ENCODE measurements at places on chromosomes 16 and 17.

GRCh38 chr17:37672548-37673078, 29.4 kb upstream of the DDX52 start:
- peak; percentile 19 for DNase-seq

DNA sequence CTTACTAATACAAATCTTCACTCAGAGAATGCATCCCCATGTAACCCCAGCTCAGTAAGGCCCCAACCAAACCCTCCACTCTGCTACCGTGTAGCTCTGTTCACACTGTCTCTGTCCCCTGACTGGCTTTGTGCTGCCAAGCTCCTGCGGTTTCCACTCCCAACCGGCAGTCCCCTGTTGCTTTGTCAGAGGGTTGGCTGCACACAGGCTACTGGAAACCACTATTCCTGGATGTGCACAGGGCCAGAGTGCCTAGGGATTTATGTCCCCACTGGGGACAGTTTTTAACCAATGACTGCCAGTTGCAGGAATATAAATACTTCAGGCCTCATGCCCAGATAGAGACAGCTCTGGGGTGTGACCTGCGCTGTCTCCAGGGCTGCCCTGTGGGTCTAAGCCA, 157.1 kb upstream of the C16orf82 start:
- no peak for DNase-seq

DNA sequence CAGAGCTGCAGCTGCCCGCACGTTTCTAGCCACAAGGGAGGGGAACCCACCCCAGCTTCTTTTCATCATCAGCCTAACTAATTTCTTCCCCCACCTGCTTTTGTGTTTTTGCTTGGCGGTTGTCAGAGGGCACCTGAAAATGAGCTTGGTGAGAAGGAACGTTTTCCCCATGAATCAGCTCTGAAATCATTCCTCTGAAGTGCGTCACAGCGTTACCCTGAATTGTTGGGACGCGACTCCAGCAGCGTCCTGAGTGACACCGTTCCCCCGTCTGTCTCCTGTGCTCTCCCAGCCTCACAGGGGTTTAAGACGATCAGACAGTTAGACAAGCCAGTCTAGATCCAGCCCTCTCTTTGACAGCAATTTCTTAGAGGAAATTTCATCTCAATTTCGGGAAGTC, 722.9 kb upstream of the EEF2KMT start:
- no peak for DNase-seq

DNA sequence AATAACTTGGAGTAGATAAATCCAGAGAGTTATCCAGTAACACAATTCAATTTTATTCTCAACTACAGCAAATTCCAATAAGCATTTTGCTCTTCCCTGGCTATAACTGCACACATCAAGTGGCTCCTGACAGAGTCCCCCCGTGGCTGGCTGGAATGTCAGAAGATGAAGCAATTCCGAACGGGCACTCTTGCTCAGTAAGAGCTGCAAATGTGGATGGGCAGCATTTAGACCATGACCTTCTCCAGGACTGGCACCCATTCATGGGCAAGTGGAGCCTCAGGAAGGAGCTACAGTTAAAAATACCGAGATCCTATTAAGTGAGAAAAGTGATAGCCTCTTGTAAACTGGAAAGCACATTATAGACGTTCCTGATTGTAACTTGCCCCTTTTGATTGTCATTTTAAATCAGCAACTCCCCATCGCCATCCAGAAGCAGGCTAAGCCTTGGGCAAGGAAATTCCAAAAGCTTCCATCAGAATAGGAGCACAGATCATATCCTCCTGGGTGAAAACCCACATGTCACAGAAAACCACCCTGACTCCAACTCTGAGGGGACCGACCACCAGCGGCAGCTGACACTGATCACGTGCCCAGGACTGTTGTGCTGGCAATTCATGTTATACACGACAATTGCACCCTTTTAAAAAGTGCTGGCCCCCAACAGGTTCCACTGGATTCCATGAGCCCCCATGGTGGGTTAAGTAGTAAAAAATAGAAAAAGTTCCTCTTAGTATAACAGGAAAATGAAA, 7.1 kb downstream of the UBE2O start:
- no peak for DNase-seq

GRCh38 chr17:21418446-21419298, 42.5 kb downstream of the KCNJ12 start:
- no peak for DNase-seq

DNA sequence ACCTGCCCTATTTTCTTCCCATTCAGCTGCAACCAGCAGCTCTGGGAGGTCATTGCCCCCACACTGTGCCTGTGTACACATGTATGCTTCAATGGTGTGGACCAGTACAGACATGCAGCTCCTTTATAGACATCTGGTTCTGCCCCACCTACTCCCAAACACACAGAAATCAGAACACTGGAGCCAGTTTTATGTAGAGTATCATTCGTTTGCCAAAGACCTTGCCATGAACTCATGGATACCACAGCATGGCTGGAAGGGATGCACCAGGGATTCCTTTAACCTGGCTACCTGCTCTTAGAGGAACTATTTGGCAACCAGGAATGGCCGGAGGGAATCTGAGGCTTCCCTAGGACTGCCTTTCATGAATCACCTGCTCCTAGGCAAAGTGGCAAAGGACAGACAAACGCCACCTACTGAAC, 60.4 kb downstream of the ZFHX3 start:
- DNase-seq = no peak

DNA sequence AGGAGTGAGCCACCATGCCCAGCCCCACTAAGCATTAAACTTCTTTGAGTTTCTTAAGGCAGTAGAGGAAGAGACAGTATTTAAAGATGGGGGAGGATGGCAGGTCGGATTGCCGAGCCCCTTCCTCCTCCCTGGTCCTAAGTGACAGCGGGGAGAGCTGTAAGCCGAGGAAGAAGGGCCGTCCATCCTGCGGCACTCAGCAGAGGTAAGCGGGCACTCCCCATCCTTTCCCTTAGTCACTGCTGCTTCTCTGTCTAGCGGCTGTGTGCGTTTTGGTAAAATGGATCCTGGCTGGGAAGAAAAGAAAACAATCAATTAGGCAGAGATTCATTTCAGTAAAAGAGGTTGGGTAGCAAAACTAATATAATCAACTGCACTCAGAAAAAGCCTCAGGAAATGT, 13.9 kb downstream of the DNAAF1 start:
- no peak for DNase-seq

DNA sequence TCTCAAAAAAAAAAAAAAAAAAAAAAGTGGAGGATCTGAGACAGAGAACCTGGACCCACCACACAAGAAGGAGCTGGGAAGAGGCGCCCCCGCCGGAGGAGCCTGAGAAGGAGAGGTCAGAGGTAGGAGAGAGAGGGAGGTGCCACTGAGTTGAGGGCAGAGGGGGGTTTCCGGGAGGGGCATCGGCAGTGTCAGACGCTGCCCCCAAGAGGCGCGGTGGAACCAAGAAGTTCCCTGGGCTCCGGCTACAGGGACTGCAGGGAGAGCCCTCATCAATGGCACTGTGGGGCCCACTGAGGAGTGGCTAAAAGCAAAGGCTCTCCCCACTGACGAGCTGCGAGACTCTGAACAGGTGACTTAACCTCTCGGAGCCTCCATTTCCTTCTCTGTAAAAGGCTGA, 4.2 kb downstream of the CCDC42 start:
- DNase-seq = no peak

GRCh38 chr16:67506468-67506867, 22.2 kb upstream of the RIPOR1 start:
- no peak for DNase-seq

DNA sequence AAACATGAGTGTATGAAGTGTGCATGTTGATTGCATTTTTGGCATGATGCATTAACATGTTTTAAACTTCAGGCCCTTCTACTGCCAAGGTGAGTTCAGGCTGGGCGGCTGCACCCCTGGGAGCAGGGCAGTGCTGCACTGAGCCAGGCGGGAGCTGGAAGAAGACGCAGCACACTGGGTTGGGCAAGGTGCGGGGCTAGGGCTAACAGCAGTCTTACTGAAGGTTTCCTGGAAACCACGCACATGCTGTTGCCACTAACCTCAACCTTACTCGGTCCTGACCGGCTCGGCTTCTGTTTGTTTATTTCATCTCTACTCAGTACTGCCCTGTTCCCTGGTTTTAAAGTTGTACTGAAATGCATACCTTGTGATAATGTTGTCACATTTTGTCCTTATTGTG, 61.0 kb downstream of the MAP2K4 start:
- no peak for DNase-seq

GRCh38 chr16:64339052-64339770, 782.7 kb downstream of the CDH11 start:
- DNase-seq = peak; percentile 92

DNA sequence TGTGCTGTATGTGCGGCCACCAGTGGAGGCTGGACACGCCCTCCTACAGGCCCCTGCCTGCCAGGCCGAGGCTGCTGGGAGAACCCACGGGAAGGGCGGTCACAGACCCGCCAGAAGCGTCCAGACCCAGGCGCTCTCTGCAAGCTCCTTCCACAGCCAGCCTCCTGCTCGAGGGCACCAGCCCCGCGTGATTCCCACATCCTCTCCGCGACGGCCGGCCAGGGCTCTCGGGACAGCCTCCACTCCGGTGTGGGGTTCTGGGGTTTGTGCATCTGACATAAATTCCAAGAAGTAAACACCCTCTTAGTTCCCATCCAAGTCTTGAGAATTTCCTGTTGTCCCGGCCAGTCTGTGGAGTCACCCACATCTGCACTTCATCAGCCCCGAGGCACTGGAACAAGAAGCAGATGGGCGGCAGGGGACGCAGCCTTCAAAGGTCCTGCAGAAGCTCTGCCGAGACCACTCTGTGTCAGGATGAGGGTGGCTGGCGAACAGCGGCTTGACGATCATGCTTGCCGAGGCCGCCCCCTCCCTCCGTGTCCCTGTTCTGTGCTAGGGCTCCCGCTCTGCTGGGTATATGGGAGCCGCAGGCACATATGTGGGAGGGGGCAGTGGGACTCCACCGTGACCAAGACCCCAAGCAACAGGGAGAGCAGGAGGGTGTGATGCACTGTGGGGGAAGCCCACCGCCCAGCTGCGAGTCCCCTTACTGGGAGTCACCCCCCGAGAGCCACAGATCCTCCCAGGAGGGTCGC, 2.4 kb upstream of the TMEM204 start:
- DNase-seq = peak; percentile 90

DNA sequence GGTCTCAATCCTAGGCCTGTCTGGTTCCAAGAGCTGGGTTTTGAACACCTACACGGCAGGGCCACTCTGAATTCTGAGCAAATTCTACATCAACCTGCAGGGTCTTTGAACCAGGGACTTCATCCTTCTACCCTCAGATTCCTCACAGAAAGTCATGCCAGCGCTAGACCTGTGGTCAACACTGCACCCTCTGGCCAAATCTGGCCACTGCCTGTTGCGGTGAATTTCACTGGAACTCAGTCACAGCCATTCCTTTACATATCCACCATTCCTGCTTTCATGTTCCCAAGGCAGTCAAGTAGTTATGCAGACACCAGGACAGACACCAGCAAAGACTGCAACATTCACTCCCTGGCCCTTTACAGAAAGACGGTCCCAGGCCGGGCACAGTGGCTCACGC, 144.6 kb downstream of the C16orf95 start:
- no peak for DNase-seq

DNA sequence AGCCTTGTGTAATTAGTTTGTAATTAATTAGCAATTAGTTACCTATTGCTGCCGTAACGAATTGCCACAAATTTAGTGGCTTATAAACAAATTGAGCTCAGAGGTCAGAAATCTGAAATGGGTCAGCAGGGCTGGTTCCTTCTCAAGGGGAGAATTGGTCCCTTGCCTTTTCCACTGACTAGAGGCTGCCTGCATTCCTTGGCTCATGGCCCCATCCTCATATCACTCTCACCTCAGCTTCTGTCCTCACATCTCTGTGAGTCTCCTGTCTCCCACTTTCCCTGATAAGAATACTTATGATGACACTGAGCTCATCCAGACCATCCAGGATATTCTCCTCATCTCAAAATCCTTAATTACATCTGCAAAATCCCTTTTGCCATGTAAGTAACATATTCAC, 31.0 kb upstream of the NGFR start:
- DNase-seq = no peak

GRCh38 chr17:79587421-79587820, 23.4 kb downstream of the RBFOX3 start:
- no peak for DNase-seq

DNA sequence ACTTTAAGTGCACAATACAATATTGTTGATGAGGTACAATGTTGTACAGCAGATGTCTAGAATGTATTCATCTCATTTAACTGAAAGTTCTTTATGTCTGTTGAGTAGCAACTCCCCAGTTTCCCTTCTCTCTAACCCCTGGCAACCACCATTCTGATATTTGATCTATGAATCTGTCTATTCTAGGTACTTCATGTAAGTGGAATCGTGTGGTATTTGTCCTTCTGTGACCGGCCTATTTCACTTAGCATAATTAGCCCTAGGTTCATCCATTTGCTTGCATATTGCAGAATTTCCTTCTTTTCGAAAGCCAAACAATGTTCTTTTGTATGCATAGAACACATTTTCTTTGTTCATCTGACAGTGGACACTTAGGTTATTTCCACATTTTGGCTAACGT, 10.8 kb downstream of the RGS9 start:
- DNase-seq = no peak

GRCh38 chr16:20147091-20147490, 73.4 kb upstream of the GPR139 start:
- no peak for DNase-seq

DNA sequence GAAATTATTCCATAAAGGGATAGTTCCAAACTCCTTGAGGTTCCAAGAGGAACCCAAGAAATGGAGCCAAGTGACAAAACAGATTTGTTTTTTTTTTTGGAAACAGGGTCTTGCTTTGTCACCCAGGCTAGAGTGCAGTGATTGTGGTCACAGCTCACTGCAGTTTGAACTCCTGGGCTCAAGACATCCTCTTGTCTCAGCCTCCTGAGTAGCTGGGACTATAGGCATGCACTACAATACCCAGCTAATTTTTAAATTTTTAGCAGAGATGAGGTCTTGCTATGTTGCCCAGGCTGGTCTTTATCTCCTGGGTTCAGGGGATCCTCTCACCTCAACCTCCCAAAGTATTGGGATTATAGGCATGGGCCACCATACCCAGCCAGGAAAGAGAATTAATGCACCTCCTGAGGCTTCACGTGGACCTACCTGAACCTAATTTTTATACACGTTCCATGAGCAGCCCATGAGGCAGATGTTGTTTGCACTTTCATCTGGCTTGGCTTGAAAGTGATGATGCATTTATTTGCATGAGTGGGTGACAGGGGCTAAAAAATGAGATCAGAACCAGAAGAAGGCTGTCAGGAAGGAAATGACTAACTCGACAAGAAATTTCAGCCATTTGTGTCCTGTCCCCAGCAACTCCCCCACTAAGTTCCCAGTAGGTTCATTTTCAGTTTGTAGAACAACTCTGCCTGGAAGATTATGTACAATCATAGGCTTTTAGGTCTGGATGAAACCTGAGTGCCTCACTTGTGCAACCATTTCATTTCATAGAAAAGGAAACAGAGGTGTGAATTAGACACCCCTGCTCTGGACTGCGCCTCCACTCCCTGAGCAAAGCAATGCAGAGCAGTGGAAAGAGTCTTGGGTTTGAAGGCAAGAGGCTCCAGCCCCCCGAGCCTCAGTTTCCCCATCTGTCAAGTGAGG, 10.3 kb upstream of the IRF8 start:
- DNase-seq = peak; percentile 76
